Aorta (tissue), 5 donors: ENCODE measurements at places on chromosomes 6 and 20. TPM values are rescaled to one million over a fixed set of nuclear protein-coding genes. Genes with fewer than 3 reads are reported as not detected.

KIAA0408 gene
- 1.9 TPM for total RNA-seq

DNA sequence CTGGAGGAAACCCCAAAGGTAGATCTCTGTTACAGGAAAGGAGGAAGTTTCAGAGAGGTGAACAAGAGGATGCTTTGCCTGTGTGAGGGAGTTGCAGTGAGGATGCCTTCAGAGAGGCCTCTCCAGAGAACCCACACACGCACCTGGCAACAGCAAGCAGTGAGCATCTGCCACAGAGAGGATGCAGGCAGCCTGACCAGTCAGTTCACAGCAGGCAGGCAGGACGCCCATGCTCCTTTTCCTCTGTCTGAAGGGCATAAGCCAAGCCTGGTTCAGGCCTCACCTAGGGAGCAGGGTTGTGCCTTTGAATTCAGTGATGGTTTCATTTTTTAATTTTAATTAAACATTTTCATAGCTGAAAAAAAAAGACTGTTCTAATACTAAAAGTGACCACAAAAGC, 346.0 kb upstream of the MARCKS start:
- no peak for DNase-seq

PTCRA gene
- not detected for total RNA-seq

DNA sequence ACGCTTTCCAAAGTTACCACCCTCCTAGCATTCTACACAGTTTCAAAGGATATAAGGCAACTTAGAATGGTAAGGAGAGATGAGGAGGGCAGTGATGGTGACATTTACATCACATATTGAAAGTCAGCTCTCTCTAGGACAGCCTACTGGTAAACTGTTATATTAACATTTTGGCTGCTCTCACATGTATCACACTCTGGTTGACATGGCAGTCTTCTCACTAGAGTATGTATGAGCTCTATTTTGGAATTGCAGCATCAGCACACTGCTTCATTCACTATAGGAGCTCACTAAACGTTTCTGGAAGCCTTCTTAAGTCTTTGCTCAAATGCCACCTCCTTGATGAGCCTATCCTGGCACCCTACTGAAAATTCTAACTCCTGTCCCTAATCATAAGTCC, 135.7 kb upstream of the ENPP5 start:
- DNase-seq, result no peak

GRCh38 chr20:48820649-48820973, 7.2 kb downstream of the PREX1 start:
- DNase-seq, result no peak

DNA sequence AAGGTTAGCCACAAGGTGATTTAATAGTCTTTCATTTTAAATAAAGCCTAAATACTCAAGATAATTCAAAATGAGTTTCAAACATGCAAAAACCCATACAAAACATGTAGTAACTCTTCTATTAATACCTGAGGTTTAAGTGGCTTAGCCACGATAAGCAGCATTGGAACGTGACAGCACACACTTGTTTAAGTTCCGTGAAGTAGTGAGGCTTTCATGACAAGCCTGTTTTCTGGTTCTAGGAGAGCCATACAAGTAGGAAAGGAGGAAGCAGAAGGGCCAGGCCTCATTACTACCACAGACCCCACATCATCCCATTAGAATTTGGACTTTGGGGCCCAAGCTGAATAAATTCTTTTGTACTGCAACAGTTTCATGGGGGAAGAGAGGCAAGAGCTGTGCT, 54.3 kb upstream of the PRND start:
- DNase-seq, result no peak

- DNase-seq, result no peak
Observed at GRCh38 chr6:137102851-137103492, 58.2 kb upstream of the IL20RA start.

E2F1 gene
- total RNA-seq, result 1.5 TPM

GRCh38 chr20:37892001-37892400, 10.9 kb upstream of the VSTM2L start:
- DNase-seq, result no peak

- DNase-seq, result no peak
Observed at GRCh38 chr20:40812415-40812925, 123.4 kb upstream of the MAFB start.

DNA sequence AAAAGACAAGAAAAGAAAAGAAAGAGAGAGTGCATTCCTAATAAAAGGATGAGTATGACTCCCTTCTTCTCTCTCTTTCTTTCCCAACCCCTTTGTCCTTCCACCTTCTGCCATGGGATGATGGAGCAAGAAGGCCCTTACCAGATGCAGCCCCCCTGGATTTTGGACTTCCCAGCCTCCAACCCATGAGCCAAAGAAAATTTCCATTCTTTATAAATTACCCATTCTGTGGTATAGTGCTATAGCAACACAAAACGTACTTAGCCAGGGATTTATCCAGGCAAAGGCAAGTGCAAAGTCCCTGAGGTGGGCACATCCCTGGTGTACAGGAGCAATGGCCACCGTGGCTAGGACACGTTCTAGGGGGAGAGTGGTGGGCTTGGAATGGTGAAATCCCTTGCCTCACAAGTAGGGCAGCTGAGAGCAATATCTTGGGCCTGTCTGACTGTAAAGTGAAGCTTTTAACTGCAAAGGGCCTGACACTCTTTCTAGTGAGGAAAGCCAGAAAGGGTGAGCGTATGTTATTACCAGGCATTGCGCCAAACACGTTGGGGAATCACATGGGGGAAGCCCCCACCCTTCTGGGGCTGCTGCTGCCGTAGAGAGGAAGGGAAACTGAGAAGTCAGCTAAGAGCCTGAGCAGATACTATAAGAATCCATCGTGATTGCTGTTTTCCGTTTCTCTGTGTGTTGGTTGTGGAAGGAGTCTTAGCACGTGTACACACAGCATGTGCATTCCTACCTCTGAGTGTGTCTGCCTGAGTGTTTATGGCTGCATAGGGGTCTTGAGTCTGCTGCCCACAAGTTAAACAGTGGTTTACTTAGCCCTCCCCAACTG, 50.7 kb upstream of the SIRPA start:
- DNase-seq, result no peak

- no peak for DNase-seq
Observed at GRCh38 chr20:48065833-48066232, 280.6 kb upstream of the SULF2 start.

LCA5 gene
- 8.8 TPM for total RNA-seq

XKR7 gene
- not detected for total RNA-seq

DNA sequence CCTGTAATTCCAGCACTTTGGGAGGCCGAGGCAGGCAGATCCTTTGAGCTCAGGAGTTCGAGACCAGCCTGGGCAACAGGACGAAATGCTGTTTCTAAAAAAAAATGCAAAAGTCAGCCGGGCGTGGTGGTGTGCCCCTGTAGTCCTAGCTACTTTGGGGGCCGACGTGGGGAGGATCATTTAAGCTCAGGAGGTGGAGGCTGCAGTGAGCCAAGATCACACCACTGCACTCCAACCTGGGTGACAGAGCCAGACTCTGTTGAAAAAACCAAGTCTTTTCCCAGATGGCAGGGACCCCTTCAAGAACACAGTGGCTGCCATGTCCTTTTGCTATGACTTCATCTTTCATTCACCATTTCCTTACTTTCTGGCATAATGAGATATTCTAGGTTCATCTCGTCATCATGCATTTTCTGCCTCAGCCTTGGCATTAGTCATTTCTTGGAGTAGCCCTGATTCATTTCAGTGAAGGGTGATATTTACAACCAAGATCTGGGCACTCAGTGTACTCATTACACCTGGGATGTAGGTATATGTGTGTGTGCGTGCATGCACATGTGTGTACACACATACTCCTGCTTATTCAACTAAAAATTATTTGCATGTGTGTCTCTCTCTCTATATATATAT, 61.4 kb upstream of the TOX2 start:
- no peak for DNase-seq

DNA sequence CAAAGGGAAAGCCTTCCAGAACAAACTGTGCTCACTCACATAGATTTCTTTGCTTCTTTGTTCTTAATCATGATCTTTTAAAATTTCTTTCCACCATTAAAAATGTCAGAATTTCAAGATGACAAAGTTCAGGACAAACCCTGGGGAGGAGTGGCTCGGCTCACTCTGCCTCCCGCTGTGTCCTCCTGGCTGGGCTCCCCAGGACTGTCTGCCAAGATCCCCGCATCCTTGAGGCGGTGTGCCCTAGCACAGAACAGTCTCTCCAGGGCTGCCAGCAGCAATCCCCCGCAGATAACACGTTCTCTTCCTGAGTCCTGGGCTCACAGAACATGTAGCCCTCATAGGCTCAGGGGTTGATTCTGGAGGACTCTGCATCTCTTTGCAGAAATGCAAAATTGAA, 98.4 kb upstream of the KCNG1 start:
- DNase-seq, result no peak

WFDC10B gene
- not detected for total RNA-seq

RNF39 gene
- not detected for total RNA-seq

DNA sequence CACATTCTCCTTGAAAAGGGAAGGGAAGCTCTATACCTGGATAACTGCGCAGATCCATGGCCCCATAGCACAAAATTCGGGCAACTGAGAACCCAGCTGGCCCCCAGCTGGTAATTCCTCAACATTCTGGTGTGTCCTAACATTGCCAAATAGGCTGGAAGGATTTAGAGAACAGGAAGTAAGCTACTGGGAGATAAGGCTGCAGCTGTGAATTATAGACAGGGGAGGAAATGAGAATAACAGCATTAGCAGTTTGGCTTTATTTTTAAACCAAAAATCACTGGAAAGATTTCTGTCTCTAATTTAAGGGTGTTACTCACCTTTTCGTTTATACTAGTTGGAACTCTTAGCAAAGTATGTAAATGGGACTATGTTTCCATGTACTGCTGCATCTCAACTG, 97.2 kb downstream of the TULP4 start:
- no peak for DNase-seq

CDH26 gene
- 2.8 TPM for total RNA-seq

DNA sequence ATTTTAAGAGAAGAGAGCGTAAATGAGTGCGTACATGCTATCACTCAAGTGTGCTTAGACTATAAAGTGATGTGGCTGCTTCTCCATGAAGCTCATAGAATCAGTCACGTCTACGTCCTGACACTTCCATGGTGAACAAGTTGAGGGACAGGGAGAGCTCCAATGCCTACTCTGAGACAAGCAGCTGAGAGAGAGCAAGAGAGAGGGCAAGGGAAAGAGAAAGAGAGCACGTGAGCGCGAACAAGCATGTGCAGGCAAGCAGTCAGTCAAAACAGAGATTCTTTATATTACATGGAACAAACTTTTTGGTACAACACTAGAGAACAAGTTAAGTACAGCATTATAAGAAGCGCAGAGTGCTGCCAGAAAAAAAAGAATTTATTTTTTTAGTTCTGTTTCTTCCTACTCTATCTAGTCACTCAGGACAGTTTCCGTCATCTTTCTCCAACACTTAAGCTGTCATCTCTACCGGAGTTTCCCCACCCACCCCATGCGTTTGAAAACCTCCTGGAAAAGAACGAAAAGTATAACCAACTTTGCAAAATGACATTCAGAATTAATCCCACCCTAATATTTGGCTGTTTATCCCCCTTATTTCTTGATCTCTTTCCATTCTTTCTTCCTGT, 61.8 kb downstream of the EPB41L2 start:
- no peak for DNase-seq

SLC52A3 gene
- total RNA-seq, result 0.69 TPM

DNA sequence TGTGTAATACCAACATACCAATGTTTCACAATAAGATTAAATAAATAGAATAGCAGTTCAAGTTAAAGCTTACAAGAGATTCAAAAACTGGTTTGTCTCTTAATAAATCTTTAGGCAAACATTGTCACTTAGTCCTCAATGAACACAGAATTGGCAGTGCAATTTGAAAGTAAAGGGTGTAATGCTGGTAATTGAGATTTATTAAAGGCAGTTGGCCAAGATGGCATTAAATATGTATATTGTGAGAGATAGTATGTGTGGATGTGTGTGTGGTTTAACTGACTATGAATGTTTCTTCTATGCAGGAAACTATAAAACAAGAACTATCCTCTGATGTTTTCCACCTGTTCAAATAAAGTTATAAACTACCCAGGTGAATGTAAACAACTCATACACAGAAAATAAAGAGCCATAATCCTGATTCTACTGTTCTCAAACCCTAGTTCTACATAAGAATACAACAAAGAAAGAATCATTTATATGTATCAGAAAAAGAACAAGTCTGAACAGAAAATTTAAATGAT, 267.9 kb upstream of the PTCHD4 start:
- DNase-seq, result no peak
